ENCODE measurements at places on chromosomes 1 and 21. TPM values are rescaled to one million over a fixed set of nuclear protein-coding genes. Genes with fewer than 3 reads are reported as not detected.
A peak's percentile ranks its signal among the peaks of the same experiment; 100 is the strongest.

DNA sequence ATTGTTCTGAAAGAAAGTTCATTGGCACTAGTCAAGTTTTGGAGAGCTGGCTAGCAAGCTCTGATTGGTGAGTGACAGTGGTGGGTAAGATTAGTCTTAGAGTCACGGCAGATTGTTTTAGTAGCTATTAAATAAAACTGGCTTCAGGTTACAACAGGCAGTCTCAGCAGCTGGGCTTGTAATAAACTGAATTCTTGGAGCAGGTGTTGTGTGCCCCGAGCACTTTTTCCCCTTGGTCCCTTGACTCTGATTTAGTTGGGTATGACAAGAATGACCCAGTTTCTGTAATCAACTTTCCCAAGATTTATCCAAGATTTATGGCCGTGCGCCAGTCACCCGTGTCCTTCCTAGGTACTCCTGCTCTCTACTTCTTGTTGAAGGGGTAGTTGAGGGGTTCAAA is 40.2 kb downstream of the TBCE start:
- no peak for ATAC-seq

DNA sequence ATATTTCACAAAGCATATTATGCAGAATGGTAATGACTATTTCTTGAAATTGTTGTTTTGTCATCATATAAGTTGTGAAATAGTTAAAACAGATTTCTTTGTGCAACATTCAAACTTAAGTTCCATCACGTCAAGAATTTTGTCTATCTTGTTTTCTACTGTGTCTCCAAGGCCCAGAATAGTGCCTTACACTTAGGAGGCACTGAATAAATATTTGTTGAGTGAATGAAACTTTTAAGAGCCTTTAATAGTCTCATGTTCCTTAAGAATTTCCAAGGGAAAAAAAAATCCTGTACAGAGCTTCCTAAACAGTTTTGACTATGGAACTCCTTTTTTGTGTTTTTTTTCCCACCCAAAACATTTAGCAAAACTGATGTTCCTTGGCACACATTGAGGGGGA is 50.8 kb upstream of the TNFSF18 start:
- ATAC-seq: no peak

Gene MINDY1
- 10.9 TPM for total RNA-seq

DNA sequence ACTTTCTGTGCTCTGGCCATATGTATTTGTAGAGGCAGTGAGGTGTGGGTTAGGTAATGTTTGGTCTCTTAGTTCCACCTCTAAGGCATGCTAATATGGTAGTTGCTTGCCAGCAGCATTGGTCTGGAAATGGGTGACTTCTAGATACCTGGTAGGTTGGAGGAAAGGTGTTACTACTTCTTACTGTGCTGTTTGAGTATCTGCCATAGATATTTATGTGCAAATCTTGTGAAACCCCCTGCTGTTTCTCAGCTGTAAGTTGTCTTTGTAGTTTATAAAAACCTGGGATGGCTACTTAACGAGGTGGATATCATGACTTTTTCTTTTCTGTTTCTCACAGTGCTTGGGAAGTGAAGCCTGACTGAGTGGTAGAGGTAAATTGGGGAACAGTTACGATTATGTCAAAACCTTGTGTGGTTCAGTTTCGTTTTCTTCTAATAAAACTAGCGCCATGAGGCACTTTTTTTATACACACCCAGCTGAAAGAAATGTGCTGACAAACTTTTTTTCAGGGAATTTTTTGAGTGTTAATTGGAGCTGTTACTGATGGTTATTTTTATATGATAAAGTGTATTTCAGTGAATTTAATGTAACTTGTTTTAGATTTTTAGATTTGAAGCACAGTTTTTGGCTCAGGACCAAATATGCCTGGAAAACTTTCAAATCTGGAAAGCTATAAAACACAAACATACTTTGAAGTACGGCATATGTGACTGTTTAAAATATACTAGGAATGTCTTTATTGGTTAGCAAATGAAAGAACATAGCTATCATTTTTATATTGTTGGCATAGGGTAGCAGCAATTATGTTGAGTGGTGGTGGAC is 42.1 kb downstream of the CAMSAP2 start:
- ATAC-seq: no peak

Gene RIPPLY3
- 0.48 TPM for total RNA-seq

- ATAC-seq: no peak
Measured at GRCh38 chr1:2893473-2894120, 92.1 kb upstream of the TTC34 start.

- no peak for ATAC-seq
Measured at GRCh38 chr1:173042806-173043205, 7.9 kb downstream of the TNFSF18 start.

GRCh38 chr21:41199123-41199522 is 31.2 kb downstream of the BACE2 start:
- no peak for ATAC-seq

GRCh38 chr1:109438798-109439297 is 12.6 kb upstream of the PSMA5 start:
- peak; percentile 80 for ATAC-seq

Gene F13B
- total RNA-seq: not detected

DNA sequence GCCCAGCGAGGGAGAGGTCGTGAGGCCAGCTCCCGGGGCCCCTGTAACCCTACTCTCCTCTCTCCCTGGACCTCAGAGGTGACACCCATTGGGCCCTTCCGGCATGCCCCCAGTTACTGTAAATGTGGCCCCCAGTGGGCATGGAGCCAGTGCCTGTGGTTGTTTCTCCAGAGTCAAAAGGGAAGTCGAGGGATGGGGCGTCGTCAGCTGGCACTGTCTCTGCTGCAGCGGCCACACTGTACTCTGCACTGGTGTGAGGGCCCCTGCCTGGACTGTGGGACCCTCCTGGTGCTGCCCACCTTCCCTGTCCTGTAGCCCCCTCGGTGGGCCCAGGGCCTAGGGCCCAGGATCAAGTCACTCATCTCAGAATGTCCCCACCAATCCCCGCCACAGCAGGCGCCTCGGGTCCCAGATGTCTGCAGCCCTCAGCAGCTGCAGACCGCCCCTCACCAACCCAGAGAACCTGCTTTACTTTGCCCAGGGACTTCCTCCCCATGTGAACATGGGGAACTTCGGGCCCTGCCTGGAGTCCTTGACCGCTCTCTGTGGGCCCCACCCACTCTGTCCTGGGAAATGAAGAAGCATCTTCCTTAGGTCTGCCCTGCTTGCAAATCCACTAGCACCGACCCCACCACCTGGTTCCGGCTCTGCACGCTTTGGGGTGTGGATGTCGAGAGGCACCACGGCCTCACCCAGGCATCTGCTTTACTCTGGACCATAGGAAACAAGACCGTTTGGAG is 23.7 kb upstream of the TNFRSF1B start:
- ATAC-seq: no peak

- ATAC-seq: no peak
Measured at GRCh38 chr1:76668046-76668445, 199.2 kb upstream of the ST6GALNAC5 start.

- peak; percentile 86 for ATAC-seq
Measured at GRCh38 chr1:223621312-223621734, 44.2 kb downstream of the CAPN8 start.

DNA sequence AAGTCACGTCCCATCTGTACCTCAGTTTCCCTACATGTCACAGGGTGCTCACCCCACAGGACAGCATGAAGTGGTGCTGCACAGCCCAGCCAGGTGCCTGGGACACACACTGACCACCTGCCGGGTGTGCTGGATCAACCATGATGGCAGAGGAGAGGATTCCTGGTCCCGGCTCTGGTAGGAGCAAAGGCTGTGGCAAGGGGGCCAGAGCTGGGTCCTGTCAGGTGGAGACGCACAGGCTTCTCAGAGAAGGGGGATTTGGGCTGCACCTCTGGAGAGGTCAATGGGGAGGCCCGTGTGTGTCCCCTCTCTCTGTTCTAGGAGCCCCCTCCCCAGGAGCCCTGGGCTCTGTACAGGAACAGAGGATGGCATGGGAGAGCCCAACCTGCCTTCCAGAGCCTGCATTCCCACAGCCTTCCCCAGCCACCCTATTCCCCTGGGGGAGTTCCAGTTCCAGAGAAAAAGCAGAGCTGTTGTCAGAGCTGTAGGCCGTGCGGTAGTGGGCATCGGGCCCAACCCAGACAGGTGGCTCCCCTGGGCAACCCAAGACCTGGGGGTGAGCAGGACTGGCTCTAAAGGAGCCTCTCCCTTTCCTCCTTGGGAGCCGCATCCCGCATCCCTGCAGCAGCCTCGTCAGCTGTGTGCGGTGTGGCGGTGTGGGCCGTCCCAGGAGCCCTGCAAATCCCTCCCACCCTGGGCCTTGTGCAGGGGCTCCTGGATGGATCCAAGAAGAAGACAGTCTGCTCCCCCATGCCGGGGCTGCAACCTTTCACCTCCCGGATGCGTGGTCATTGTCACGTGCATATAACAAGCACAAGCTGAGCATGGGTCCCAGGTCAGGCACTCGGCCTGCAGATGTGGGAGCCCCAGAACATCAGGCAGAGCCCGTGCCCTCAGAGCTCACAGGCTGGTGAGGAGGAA is 2.9 kb upstream of the TFF3 start:
- no peak for ATAC-seq

DNA sequence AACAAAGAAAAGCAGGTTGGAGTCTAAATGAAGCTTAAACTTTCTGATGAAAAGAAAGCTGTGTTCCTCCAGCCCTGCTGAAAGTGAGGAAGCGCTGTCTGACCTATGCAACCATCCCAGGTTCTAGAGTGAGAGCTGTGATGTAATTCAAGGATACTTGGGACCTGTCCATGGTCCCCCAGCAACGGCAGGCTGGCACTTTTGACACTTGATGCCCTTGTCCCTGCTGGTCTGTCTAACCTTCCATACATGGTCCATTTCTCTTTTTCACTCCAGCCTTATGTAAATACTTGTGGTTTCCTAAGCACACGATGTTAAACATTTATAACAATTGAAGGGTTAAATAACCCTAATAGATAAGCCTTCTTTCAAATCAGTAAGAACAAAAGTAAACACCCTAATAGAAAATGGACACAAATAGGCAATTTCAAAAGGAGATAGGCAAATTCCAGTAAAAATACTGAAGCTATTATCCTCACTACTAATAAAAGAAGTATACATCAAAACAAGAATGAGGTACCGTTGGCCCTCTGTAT is 17.7 kb upstream of the KDM4A start:
- no peak for ATAC-seq

GRCh38 chr1:193486671-193487229 is 300.3 kb upstream of the B3GALT2 start:
- peak; percentile 73 for ATAC-seq

DNA sequence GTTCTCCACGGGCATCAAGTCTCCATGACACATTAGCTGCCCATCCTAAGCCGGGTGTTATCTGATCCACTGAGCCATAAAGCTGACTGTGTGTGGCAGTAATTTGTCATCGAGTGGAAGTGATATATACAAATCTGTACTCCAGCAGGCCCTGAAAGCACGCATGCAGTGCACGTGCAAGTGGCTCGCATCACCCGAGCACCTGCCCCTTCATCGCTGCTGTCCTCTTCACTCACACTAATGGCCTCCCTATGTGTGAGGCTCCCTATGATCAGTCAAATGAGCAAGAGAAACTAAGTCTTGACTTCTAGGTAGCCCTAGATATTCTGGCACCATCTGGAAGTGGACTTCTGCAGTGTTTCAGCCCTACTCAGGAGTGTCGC is 248.6 kb downstream of the MATN1 start:
- no peak for ATAC-seq

DNA sequence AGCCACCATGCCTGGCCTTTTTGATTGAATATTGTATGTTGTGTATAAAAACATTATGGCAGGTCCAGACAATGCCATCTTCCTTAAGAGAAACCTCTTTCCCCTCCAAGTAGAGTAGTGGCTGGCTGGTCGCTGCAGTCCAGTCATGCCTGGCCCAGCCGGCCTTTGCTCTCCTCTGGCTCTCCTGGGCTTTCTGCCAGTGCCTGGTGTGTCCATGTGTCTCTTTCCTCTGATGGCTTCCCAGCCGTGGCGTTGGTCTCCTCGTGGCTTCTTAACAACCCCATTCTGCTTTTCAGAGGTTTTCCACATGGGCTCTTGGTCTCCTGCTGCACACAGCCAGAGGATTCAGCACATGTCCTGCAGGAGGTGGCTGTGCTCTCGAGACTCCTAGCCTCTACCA is 58.7 kb downstream of the DIP2A start:
- no peak for ATAC-seq

DNA sequence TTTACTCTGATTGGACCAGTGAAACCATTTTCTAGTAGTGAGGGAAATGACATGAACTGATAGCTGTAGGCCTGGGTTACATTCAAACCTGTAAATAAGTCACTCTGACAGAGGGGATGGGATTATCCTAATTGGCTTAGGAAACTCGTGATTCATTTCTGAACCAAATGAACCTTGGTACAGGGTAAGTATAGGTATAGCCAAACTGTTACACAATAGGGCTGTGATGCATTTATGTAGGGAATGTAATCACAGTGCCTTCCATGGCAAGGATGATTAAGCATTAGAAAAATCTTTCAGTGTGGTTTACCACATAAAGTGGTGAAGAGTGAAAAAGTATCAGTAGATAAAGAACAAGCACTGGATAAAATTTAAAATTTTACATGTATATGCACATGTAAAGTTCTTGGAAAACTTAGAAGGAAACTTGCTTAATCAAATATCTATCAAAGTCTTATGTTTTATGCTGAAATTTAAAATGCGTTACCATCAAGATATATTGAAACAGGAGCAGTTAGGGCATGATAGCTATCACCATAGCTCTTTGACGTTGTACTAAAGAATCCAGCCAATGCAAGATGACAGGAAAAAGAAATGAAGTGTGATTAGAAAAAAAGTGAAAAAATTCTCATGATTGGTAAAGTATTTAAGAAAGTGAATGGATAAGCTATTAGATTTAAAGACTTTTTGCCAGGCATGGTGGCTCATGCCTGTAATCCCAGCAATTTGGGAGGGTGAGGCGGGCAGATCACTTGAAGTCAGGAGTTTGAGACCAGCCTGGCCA is 63.0 kb downstream of the RABGAP1L start:
- peak; percentile 98 for ATAC-seq

Measured in activated T-helper 17 cell treated with anti-CD3 and anti-CD28 coated beads, Interleukin-2, amount 50 U/mL, for 72 hours (primary cell).